ENCODE measurements at places on chromosomes 2 and 18.

GRCh38 chr2:128754246-128754724 lies 435.6 kb upstream of the HS6ST1 start:
- no peak for DNase-seq

- no peak for DNase-seq
These were observed 39.9 kb downstream of the IRS1 start for GRCh38 chr2:226759768-226760167.

DNA sequence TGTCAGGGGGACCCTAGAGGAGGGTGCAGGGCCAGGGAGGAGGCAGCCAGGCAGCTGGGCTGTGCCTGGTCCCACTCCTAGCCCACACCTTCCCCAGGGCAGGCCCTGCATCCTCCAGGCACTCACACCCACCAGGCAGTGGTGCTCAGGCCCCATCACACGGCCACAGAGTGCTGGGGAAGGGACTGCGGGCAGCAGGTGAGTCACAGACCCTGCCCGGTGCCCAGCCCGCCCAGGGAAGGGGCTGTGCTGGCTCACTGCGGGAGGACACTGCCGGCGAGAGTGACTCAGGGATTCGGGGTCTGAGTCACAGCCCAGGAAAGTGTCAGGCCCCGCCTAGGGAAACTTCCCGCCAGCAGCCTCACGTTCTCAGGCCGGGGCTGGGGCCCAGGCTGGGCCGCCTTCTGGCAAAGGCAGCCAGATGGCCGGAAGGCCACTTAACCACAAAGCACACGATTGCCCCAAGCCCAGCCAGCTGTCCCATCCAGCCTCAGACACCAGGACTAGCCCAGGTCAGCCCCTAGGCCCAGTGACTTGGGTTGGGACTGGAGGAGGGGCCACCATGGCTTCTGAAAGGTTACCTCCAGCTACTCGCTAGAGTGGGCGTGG lies 42.2 kb downstream of the BIN1 start:
- DNase-seq, result peak; percentile 87

GRCh38 chr2:12824351-12824777 lies 107.6 kb downstream of the TRIB2 start:
- DNase-seq, result no peak

GRCh38 chr2:26033270-26033817 lies 540 bp upstream of the RAB10 start:
- peak; percentile 38 for DNase-seq

- DNase-seq, result no peak
These were observed 284.5 kb upstream of the EPAS1 start for GRCh38 chr2:46012618-46013240.

GRCh38 chr2:188369365-188369764 lies 77.7 kb downstream of the GULP1 start:
- DNase-seq, result no peak

DNA sequence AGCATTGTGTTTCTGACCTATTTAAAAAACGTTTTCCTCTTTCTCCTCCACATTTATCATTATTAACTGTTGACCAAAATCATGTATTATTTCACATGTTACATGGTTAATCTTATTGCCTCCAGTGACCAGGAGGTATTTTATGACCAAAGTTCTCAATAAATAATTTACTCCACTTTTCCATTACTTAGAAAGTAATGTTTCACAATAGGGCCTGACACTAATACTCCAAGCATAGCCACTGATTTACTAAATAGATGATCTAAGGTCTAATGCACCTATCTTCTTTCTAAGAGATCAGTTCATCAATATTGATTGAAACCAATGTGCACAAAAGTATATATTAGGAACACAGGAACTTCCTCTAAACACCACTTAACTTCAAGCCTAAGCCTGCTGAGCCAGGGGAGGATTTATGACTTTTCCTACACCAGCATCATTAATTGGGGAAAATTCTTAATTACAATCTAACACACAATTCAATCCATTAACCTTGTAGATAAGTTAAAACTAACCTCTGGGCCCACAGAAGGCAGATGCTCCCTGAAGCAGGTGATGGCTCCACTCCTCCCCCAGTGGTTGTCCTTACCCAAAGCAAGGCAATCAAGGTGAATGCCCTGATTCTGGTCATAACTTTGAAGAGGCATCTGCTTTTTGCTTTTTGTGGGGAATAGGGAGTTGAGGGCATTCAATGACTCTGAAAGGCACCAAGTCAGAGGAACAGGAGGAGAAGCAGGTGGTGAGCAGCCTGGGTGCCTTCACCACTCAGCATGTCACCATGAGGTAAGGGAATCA lies 33.9 kb downstream of the RBMS1 start:
- DNase-seq, result no peak

- no peak for DNase-seq
These were observed 16.2 kb downstream of the SS18 start for GRCh38 chr18:26074246-26074645.
